ENCODE measurements at places on chromosomes 3 and 15. TPM values are rescaled to one million over a fixed set of nuclear protein-coding genes. Genes with fewer than 3 reads are reported as not detected.

Gene MYLK
- total RNA-seq, result 352 TPM

Gene GASK1A
- total RNA-seq, result 10.6 TPM

DNA sequence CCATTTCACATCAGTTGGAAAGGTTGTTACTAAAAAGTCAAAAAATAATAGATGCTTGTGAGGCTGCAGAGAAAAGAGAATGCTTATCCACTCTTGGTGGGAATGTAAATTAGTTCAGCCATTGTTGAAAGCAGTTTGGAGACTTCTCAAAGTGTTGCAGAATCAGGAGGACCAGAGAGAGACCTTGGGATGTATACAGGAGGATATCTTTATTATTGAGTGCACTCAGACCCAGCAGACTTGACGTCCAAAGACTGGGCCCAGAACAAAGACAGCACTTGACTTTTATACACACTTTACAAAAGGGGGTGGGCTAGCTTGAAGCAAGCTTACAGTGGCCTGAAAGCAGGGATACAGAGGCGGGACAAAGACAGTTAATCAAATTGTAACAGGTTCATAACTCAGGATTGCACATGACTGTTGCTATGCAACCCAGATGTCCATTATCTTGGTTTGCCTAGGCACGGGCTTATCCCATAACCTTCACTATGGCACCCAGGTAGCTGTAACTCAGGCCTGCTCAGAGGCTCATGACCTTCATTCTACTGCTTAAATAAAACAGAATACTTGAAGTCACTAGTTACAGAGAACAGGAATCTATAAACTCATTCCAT, 127.7 kb downstream of the SPATA16 start:
- no peak for DNase-seq

Gene LRIG1
- total RNA-seq, result 30.7 TPM

GRCh38 chr15:32123473-32123872, 93.2 kb downstream of the CHRNA7 start:
- no peak for DNase-seq

DNA sequence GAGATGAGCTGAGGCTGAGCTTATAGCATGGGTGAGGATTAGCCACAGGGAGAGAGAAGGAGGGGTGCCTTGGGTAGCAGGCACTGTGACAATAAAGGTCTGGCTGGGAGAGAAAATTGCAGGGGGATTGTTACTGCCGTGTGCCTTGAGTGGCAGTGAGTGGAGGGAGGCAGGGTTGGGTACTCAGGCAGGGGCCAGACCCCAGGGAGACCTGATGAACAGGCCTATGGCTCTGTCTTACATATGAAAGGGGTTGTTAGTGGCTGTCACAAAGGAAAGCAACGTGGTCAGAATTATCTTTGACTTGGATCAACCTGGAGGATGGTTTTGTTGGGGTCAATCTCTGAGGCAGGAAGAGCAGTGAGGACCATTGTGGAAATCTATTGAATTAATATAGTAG, 84.5 kb downstream of the LRTM1 start:
- no peak for DNase-seq

DNA sequence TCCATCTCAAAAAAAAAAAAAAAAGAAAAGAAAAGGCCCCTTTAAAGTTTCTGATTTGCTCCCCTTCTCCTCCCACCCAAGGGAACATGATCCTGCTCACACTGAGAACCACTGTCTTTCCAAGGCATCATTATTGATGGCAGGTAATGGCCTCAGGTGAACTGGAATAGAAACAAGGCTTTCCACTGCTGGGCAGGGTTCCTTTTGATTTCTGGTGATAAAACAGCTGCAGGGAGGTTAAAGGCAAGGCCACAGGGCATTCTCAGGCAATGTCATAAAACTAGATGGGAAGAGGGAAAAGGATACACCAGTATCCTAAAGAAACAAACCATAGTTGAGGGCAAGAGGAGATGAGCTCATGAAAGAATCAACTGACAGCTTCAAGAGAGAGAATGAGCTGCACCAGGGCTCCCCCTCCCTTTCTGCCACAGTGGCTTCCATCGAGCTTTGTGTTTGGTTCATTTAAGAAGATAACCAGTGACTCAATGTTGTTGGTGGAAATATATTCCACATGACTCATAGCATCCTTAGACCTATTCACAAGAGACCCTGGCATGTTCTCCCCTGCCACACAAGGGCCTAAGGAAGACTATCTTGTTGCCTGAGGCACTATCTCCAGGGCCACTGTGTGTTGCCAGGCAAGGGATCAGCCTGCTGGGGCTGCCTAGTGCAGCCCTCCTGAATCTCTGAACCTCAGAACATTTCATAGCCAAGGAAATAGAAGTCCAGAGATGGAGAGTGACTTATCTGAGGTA, 86.4 kb downstream of the WDR76 start:
- DNase-seq, result no peak

DNA sequence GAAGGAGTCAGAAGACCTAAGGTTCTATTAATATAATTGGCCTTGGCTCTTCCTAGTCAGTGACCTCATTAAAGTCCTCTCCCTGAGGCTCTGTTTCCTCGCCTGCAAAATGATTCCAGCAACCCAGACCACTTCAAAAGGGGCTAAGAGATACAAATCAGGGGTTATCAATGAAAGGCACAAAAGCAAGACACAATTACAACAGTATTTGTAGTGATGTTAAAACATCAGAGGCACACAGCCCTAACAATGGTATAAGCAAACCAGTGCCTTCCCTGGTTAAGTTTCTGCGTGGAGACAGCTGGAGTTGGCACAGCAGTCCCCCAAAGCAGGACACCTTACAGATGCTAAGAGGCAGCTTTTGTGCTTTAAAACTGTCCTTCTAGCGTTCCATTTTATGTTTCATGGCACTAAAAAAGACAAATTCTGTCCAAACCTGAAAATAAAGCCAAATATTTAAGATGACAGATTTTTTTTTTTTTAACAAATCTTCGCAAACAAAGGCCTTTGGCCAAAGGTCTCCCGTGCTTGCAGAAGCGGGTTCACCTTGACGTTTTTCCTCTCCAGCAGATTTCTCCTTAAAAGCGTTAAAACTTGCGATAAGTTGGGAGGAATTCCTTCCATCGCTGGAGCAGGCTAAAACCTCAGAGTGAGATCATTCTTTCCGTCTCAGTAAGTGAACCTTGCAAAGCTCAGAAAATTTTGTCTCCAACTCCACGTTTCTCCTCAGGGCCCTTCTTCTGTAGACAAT, 999 bp downstream of the ZNF280D start:
- DNase-seq, result no peak

Gene RBPMS2
- 3.7 TPM for total RNA-seq

DNA sequence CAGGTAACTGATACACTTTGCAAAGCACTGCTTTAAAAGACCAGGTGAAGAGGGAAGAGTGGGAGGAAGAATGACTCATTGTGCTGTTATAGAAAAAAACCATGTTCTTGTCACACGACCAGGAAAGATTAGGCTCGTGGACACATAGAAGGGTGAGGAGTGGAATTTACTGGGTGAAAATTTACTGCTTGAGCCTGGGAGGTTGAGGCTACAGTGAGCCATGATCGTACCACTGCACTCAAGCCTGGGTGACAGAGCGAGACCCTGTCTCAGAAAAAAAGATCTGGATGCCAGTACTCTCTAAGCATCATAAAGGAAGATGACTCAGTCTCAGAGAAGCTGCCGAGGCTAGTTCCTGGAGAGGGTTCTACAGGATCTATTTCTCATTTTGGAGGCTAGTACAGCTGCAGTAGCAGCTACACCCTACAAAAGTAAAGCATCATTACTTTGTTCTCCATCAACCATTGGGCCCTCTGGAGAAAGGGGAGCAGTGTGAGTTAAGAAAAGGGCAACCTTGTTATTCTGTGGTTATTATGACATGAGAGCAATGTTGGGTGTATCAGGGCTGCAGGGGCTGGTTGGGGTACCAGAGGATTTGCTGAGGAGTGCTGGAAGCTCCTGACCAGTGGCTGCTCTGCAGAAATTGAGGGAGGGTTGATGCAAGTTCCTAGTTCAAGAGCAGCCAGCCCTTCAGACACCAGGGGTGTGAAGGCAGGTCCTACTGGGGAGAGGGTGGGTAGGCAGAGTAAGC, 75.4 kb downstream of the CMTM8 start:
- DNase-seq, result no peak

- DNase-seq, result no peak
Observed at GRCh38 chr3:31041161-31041978, 146.9 kb upstream of the GADL1 start.

DNA sequence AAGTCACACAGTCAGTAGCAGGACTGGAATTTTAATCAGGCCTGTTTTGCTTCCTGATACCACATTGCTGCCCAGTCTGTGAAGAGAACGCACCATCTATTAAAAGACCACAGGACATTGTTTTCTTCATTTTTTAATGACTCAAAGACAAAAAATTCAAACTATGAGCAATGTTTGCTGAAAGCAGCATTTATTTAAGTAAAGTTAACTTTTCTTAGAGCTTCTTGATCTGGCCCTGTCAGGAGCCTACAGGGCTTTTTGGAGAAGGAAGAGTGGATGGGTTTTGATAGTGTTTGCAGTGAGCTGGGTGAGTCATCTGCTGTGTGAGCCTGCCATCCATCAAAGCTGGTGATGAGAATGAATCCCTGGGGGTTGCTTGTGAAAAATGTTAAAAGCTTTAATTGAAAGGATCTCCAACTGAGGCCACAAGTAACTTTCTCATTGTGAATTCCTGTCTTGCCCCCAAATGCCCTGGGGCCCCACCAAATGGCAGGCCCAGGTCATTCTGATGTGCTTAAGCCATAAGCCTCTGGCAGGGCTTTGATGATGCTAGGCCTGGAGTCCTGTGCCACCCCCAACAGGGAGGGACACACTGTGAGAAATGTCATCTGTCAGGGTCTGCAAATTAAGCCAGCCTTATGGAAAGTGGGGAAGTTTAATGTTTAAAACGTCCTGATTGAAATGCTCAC, 136.2 kb upstream of the PFN2 start:
- DNase-seq, result no peak

Gene HTR3E
- not detected for total RNA-seq

- no peak for DNase-seq
Observed at GRCh38 chr15:48924528-48925393, 39.0 kb downstream of the SHC4 start.

DNA sequence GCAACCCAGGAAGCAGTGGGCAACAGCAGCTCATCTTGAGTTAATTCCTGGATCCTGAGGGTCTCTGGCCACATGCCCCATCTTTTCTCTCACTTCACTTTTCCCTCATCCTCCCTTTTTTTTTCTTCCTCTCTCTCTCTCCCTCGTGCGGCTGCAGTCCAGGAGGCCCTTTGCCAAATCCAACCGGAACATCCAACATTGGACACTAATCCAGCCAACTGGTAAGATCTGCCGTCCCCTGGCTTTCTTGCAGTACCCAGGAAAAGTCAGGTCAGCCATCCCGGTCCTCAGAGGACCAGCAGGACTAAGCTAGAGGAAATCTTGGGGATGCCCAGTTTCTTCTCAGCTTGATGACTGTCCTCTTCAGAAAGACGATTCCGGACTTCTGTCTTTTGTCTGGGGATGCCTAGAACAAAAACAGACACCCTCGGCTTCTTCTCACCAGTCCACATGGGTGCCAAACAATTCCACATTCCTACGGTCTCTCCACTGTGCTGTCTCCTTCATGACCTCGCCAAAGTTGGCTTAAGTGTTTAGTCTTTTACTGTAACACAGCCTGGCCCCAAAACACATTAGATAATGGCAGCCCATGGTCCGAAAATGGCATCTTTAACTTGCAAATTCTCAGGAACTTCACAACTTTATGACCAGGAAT, 115.6 kb downstream of the GSK3B start:
- DNase-seq, result no peak

Gene ENTPD3
- 3.9 TPM for total RNA-seq

- DNase-seq, result no peak
Observed at GRCh38 chr15:38308797-38309196, 56.2 kb downstream of the SPRED1 start.

- peak; percentile 62 for DNase-seq
Observed at GRCh38 chr3:127531821-127532220, 58.7 kb downstream of the TPRA1 start.

- no peak for DNase-seq
Observed at GRCh38 chr15:98896802-98897732, 110.5 kb downstream of the PGPEP1L start.

DNA sequence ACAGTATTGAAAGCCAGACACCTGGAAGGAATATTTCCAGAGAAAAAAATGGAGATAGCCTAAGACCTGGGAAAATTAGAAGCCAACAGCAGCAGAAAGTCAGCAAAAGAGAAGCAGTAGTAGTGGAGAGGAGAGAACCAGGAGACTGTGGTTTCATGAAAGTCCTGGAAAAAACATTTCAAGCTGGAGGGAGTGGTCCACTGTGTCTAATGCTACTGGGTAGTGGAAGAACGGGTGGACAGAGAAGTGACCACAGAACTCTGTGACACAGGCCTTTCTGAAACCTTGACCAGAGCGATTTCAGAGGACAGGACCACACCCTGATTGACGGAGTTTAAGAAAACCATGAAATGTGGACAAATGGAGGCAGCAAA, 15.3 kb upstream of the SH3BP5 start:
- no peak for DNase-seq

Gene LRRIQ4
- not detected for total RNA-seq

- DNase-seq, result peak; percentile 64
Observed at GRCh38 chr15:51737522-51738305, at the start of gene LYSMD2. Gene LYSMD2 (minus strand): TSS chr15:51737655. CDS start chr15:51737622, 33 bp downstream.

DNA sequence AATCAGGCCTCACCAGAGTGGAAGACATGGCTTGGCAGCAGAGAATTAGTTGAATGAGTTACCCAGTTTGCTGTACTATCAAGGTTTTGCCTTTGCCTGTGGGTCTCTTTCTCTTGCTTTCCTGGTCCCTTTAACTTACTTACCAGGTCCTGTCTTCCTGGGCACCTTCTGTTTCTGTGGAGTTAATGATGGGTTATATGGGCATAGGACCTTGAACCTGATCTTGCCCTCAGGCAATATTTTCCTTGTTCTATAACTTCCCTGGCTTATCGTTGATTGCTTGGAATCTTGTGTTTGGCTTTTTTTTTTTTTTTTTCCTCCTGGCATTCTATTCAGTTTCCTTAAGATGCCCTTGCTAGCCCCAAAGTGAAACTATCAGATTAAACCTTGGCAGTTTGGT, 106.8 kb downstream of the HHLA2 start:
- no peak for DNase-seq

DNA sequence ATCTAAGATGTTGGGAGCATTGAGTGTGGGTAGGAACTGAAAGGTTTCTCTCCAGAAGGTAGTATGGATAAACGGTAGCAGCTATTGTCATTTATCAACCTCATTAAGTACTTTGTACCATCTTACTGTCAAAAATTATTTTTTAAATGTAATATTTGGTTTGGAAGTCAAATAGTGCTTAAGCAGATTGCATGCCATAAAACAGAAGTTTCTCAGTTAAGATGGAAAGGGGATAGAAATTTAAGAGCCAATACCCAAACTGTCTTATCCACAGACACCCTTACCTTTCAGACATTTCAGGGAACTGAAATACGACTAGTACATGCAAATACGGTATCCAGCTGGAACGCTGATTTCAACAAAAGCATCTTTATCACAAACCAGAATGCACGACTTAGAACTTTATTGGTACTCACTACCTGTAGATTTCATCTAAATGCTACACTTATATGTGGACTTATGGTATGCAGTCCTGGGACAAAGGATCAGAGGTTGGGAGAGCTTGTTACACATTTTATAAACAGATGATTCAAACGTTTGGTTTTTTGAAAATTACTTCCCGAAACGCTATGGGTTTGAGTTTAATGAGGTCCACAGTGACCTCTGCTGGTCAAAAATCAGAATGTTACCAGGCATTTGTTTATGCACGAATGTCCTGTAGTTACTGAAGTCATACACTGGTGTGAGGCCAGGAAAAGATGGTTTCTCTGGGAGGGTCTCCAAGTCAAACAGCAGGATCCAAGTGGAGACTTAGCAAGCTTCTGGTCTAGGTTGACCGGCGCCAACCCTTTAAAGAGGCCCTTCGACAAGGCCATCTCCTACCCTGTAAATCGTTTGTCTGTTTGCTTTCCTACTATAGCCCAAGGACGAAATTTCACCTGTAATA, 45.7 kb upstream of the DUT start:
- DNase-seq, result no peak
